Posterior vena cava (tissue), 2 donors: ENCODE measurements at places on chromosomes 7 and 10.

- no peak for DNase-seq
Measured at GRCh38 chr10:119654540-119654939, 3.4 kb downstream of the BAG3 start.

DNA sequence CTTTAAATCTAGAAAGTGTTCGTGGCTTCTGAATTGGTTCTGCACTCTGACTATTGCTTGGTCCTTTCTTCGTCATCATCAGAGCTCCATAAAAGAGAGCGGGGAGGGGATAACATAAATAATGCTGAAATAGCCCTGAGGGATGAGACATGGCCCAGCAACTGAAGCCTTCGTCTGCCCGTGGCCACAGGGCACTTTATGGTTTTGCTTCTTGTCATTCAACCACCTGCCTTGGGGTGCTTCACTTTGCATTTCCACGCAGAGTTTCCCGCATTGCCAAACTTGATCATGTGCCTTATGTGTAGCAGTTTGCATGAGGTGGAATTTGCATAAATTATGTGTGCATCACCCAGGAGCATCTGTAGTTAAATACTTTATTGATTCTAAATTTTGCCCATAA, 15.9 kb downstream of the GSTO2 start:
- DNase-seq = no peak

- DNase-seq = no peak
Measured at GRCh38 chr7:114081606-114082425, 163.0 kb upstream of the PPP1R3A start.

GRCh38 chr7:1761774-1762173, 91.7 kb downstream of the ELFN1 start:
- DNase-seq = no peak

DNA sequence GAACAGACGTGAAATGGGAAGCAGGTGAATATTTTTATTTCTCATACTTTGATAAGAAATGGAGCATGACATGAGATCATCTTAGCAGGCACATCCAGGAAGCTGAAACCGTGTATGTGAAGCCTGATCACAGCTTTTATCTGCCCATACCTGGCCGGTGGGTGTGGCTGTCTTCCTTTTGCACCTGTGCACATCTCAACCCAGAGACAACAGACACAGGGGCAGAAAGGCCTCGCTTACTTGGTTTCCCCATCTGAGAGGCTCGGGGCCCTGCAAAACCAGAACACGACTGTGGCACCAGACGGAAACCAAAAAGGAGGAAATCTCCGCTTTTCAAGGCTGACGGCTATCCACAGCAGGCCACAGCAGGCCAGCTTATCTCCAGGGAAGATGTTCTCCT, 116.4 kb downstream of the TCERG1L start:
- no peak for DNase-seq

- DNase-seq = no peak
Measured at GRCh38 chr10:47127188-47127785, 172.7 kb upstream of the GDF10 start.

DNA sequence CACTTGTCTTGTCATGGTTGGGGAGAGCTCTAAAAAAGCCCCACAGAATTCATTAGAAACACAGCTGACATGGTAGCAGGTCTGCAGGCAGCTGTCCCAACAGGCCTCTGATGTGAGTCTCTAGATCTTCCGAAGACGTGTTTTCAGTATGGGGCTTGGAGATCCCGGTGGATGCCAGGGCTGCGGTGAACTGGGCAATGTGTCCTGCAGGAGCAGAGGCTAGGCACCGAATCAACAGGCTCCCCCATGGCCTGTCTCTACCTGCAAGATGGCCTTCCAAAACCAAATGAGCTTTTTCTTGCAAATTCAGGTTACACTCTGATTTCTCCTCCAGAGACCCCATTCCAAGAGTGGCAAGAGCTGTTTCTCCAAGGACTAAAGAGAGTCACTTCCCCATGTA, 2.9 kb downstream of the CPXM2 start:
- DNase-seq = peak; percentile 58
